ENCODE measurements at places on chromosomes 4 and X.

- H3K36me3 ChIP-seq, result no peaks in the 10 kb centered on the region
- no peaks in the 10 kb centered on the region for H3K4me1 ChIP-seq
- no peaks in the 10 kb centered on the region for H3K27me3 ChIP-seq
- no peak overlapping the region for H3K27ac ChIP-seq
- no peak overlapping the region for H3K4me3 ChIP-seq
Observed at GRCh38 chr4:173128199-173128890, 40.3 kb upstream of the GALNT7 start.

DNA sequence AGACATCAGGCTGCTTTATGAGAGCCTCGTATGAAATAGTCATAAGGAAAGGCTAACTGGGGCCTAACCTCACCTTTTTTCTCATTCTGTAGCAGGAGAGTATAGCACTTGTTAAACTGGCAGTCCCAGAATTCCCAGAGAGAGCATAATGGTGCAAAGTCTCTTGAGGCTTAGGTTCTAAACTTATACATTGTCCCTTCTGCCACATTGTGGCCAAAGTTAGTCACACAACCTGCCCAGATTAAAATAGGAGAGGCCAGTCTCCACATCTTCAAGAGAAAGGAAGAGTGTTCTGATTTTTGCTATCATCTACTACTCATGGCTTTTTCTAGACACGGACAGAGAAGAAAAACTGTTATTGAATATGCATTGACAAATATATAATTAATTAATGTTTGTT lies 1588.9 kb upstream of the PCDH7 start:
- DNase-seq, result no peak
- H3K4me3 ChIP-seq, result no peak overlapping the region
- H3K27ac ChIP-seq, result no peak overlapping the region
- no peaks in the 10 kb centered on the region for H3K36me3 ChIP-seq
- H3K27me3 ChIP-seq, result no peaks in the 10 kb centered on the region

DNA sequence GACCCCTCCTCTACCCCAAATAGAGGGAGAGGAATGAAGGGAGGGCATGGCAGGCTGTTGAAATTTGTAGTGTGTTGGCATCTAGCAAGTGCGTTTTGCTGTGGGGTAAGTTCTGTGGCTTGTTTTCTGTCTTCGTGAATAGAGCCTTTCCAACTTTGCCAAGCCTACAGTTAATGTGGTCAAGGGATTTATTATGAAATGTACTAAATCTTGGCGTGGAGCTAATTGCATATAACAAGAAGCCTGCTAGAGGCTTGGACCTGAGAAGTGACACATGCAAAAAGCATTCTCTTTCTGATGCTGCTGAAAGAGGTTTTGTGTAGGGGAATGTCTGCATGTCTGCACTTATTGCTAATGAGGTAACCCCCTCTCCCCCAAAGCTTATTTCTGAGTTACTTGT lies 132.2 kb downstream of the BMPR1B start:
- H3K27ac ChIP-seq, result no peak overlapping the region
- no peaks in the 10 kb centered on the region for H3K4me1 ChIP-seq
- no peak overlapping the region for H3K4me3 ChIP-seq
- H3K27me3 ChIP-seq, result peaks cover 3% of the 10 kb centered on the region
- no peak for DNase-seq
- no peaks in the 10 kb centered on the region for H3K36me3 ChIP-seq

- no peaks in the 10 kb centered on the region for H3K36me3 ChIP-seq
- DNase-seq, result no peak
- no peak overlapping the region for H3K4me3 ChIP-seq
Observed at GRCh38 chr4:125735102-125735501, 420.3 kb downstream of the FAT4 start.

- peaks cover 18% of the 10 kb centered on the region for H3K4me1 ChIP-seq
- DNase-seq, result no peak
- H3K36me3 ChIP-seq, result no peaks in the 10 kb centered on the region
- no peak overlapping the region for H3K4me3 ChIP-seq
Observed at GRCh38 chr4:152063621-152064240, 302.9 kb upstream of the GATB start.

GRCh38 chrX:20974326-20974725 lies 399.9 kb upstream of the CNKSR2 start:
- no peak overlapping the region for H3K4me3 ChIP-seq
- no peak for DNase-seq
- H3K4me1 ChIP-seq, result no peaks in the 10 kb centered on the region
- H3K36me3 ChIP-seq, result no peaks in the 10 kb centered on the region
- no peak overlapping the region for H3K27ac ChIP-seq

DNA sequence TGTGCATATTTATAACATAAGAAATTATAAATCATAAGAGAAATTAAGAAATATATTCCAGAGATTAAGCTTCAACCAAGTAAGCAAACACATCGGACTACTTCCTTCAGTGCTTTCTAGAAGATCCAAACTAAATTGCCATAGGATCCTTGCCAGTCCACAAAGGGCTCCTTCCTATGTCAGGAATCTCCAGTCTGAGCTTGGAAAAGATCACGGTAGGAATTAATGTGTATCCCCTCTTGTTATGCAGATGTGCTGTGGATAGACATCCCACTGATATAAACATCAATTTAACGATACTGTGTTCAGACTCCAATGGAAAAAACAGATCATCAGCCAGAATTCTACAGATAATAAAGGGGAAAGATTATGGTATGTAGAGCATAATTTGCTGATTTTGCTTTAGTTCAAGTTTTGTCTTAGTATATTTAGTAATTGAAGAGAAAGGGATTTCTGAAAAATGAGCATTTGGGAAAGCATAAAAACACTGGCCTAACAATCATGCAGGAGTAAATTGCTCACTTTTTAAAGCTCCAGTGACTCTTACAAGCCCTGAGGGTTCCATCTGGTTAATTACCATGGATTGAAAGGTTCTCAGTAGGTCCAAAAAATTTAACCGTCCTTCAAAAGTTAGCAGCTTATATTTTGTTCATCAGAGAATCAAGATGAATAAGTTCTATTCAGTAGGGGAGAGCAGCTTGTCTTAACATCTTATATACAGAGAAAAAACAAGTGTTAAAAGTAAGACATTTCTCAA lies 65.9 kb downstream of the HHIP start:
- no peak for DNase-seq
- no peaks in the 10 kb centered on the region for H3K4me1 ChIP-seq
- no peak overlapping the region for H3K4me3 ChIP-seq

DNA sequence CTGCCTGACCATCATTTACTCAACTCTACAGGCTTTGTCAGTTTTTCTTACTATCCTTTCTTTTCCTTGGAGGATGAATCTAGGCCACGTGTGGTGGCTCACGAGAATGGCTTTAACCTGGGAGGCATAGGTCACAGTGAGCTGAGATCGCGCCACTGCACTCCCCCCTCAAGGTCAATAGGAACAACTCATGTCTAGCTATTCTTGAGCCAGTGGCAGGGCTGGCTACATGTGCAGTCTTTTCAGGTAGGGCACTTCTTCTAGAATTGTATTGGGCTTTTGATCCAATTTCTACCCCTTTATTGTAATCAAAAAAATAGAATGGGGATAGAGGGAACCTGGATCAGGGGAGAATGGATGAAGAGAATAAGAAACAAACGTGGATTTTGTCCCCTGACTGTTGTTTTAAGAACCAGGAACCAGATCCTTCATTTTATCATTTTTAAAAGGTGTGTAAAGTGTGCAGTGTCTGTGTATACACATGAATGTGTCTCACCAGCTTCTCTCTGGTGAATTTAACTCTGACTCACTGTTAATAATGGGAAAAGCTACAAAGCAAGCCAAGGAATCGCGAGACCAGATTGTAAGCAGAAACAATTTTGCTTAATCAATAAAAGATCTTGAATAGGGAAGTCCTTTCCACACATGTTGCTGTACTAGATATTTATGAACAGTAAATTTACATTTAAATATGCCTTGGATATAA lies 283.9 kb upstream of the GPC4 start:
- no peak overlapping the region for H3K27ac ChIP-seq
- no peaks in the 10 kb centered on the region for H3K27me3 ChIP-seq
- DNase-seq, result no peak
- no peaks in the 10 kb centered on the region for H3K36me3 ChIP-seq
- H3K4me3 ChIP-seq, result no peak overlapping the region
- no peaks in the 10 kb centered on the region for H3K4me1 ChIP-seq

- no peaks in the 10 kb centered on the region for H3K36me3 ChIP-seq
- H3K27me3 ChIP-seq, result no peaks in the 10 kb centered on the region
- no peak overlapping the region for H3K27ac ChIP-seq
Observed at GRCh38 chr4:57499786-57500185, 389.6 kb upstream of the IGFBP7 start.

DNA sequence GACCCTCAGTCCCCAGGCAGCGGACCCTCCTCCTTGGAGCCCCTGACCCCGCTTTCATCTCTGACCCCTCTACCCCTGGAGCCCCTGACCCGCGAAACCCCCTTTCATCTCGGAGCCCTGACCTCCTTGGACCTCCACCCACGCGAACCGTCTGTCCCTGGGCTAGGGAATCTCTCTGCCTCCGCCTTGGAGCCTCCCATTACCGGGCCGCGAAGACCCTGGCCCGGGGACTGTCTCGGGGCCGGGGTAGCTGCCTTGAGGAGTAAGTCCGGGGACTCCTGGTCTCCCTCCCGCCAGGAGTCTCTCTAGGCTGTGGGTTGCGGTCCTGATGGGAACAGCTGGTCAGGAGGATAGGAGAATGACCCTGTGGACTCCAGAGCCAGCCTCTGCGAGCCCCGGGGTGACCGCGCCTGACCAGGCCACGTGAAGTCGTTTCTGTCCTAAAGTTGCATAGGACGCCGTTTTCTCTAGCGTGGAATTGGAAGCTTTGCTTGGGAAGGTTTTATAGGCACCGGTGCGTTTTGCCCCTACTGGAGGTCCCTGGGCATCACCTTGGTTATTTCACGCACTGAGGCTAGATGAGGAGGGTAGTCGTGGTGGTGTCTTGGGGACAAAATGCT lies 824 bp downstream of the TBC1D14 start:
- peaks cover 55% of the 10 kb centered on the region for H3K4me1 ChIP-seq
- peak overlapping the region; percentile 88 for H3K4me3 ChIP-seq
- peaks cover 2% of the 10 kb centered on the region for H3K36me3 ChIP-seq
- no peak for DNase-seq

- H3K27ac ChIP-seq, result no peak overlapping the region
- DNase-seq, result no peak
- no peaks in the 10 kb centered on the region for H3K36me3 ChIP-seq
- H3K27me3 ChIP-seq, result no peaks in the 10 kb centered on the region
- H3K4me1 ChIP-seq, result no peaks in the 10 kb centered on the region
Observed at GRCh38 chr4:156294577-156294976, 340.9 kb upstream of the CTSO start.

DNA sequence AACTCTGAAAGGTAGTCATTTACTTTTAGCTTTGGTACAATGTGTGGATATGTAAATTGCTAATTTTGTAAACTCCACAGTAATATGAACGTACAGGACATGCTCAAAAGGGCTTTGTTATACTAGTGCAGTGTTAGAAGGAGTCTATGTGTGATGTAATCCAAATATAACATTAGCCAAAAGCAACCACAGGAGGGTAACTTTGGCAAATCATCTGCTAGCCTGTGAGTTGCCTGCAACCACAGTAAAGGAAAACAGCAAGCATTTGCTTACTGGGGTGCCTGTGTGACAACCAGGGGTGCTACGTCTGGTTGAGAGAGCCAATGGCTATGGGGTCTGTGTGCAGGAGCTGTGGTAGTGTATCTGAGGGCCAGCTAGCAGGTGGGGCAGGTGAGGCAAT lies 245.8 kb downstream of the ADAMTS3 start:
- H3K4me3 ChIP-seq, result no peak overlapping the region
- H3K4me1 ChIP-seq, result peaks cover 13% of the 10 kb centered on the region
- no peaks in the 10 kb centered on the region for H3K36me3 ChIP-seq
- H3K27ac ChIP-seq, result no peak overlapping the region
- H3K27me3 ChIP-seq, result peaks cover 23% of the 10 kb centered on the region

- no peaks in the 10 kb centered on the region for H3K4me1 ChIP-seq
- no peak overlapping the region for H3K27ac ChIP-seq
- H3K27me3 ChIP-seq, result no peaks in the 10 kb centered on the region
- no peak overlapping the region for H3K4me3 ChIP-seq
- H3K36me3 ChIP-seq, result peaks cover 1% of the 10 kb centered on the region
Observed at GRCh38 chr4:186920992-186921391, 197.3 kb upstream of the FAT1 start.

- no peak for DNase-seq
- no peaks in the 10 kb centered on the region for H3K27me3 ChIP-seq
- peaks cover 19% of the 10 kb centered on the region for H3K4me1 ChIP-seq
- peaks cover 2% of the 10 kb centered on the region for H3K36me3 ChIP-seq
Observed at GRCh38 chr4:83250687-83251446, 33.7 kb downstream of the COQ2 start.

- H3K36me3 ChIP-seq, result no peaks in the 10 kb centered on the region
- no peak overlapping the region for H3K27ac ChIP-seq
- DNase-seq, result no peak
- no peaks in the 10 kb centered on the region for H3K27me3 ChIP-seq
- no peaks in the 10 kb centered on the region for H3K4me1 ChIP-seq
Observed at GRCh38 chr4:161359491-161359890, 804.3 kb downstream of the FSTL5 start.

- no peaks in the 10 kb centered on the region for H3K36me3 ChIP-seq
- H3K4me1 ChIP-seq, result no peaks in the 10 kb centered on the region
- no peak overlapping the region for H3K27ac ChIP-seq
- no peak for DNase-seq
Observed at GRCh38 chr4:169253904-169254303, 16.9 kb downstream of the SH3RF1 start.

DNA sequence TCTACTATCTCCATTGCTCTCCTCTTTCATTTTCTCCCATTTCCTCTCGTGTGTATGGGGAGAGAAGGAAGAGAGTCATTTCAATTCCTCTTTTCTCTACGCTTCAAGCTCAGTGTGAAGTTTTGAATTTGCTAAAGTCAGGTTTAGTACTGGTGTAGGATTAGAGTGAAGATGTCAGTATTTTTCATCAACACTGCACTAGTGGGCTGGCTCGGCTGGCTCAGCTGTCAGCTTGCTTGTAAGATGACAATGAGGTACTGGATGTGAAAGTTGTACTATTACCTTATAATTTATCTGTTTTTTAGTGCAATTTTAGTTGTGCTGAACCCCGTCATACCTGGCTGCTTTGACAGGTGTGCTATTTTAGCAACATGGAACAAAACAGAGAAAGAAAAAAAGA lies 2.1 kb upstream of the SH2D1A start:
- no peaks in the 10 kb centered on the region for H3K27me3 ChIP-seq
- no peak for DNase-seq
- no peaks in the 10 kb centered on the region for H3K36me3 ChIP-seq
- H3K4me3 ChIP-seq, result peak overlapping the region; percentile 71

GRCh38 chr4:123555233-123555806 lies 158.7 kb downstream of the SPRY1 start:
- H3K27me3 ChIP-seq, result no peaks in the 10 kb centered on the region
- no peak overlapping the region for H3K4me3 ChIP-seq
- H3K27ac ChIP-seq, result no peak overlapping the region

GRCh38 chr4:126733301-126733700 lies 899.5 kb upstream of the INTU start:
- H3K36me3 ChIP-seq, result no peaks in the 10 kb centered on the region
- H3K27me3 ChIP-seq, result no peaks in the 10 kb centered on the region
- no peak overlapping the region for H3K27ac ChIP-seq
- no peak for DNase-seq
- H3K4me3 ChIP-seq, result no peak overlapping the region

DNA sequence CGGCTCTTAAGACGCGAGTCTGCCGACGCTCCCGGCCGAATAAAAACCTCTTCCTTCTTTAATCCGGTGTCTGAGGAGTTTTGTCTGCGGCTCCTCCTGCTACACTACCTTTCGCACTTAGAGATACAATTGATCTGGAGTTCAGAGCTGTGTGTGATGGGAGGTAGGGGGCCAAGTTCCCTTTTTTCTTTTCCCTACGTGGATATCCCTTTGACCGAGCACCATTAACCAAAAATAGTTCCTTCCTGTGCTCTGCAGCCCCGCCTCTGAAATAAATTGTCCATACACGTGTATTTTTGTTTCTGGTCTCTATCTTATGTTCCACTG lies 555 bp upstream of the PGM2 start:
- H3K27ac ChIP-seq, result peak overlapping the region; percentile 92
- peaks cover 30% of the 10 kb centered on the region for H3K4me1 ChIP-seq
- H3K27me3 ChIP-seq, result no peaks in the 10 kb centered on the region
- H3K4me3 ChIP-seq, result peak overlapping the region; percentile 93
- H3K36me3 ChIP-seq, result peaks cover 19% of the 10 kb centered on the region

Data from activated naive CD8-positive, alpha-beta T cell treated with anti-CD3 and anti-CD28 coated beads, Interleukin-2, amount 50 U/mL, for 24 hours (primary cell).